Activated CD4-positive, alpha-beta T cell treated with anti-CD3 and anti-CD28 coated beads for 48 hours (primary cell): ENCODE measurements at places on chromosomes 4 and X.

- no peak for DNase-seq
These were observed 95.9 kb upstream of the TRPC3 start for GRCh38 chr4:122047456-122048425.

DNA sequence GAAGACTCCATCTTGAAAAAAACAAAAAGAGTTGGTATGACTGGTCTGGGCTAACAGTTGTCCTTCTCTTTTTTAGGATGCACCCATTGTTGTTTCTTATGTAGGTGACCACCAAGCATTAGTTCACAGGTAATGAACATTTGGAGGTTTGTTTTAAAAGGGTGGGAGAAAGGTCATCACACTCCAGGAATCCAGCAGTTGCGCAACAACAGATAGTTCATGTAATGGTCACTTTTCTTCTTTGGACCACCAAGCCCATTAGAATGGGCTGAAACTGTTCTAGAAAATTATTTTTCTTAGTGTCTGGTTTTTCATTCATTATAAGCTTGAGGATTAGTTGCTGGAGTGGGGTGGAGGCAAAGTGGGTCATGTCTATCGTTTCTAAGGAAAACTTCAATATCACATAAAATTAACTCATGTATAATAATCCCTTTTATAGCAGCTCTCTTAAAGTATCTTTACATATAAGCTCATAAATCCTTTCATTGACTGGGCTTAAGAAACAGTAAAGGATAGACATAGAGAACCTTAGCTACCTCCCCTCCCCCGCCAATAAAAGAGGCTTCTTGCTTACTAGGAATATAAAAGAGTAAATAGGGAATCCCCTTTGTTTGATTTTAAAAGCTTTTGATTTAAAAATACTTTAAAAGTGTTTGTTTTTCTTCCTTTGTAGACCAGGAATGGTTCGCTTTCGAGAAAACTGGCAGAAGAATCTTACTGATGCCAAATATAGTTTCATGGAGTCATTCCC is 23.5 kb downstream of the NKAP start:
- no peak for DNase-seq

DNA sequence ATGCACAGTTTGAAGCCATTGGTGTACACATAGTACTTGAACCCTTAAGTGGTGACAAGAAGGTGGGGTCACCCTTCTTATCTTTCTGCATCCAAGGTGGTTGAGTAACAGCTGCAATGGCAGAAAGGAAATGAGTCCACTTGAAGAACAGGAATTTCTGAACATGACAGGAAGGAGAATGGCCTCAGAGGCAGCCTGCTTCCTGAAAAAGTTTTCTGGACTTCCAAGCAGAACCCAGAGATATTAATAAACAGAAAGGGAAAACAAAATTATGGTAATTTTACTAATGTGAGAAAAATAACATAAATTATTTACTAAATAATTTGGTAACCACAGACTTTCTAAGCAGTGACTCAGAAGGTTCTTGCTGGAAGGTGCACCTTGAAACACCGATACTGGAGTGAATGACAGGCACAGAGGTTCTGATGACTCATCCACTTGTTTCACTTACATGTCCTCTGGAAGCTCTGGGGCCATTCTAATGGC is 119.9 kb upstream of the HS3ST1 start:
- DNase-seq = peak; percentile 4

GRCh38 chr4:94410678-94411206 is 41.0 kb upstream of the PDLIM5 start:
- DNase-seq = no peak

GRCh38 chrX:12951595-12951975 is 23.3 kb upstream of the TMSB4X start:
- no peak for DNase-seq

GRCh38 chr4:59571805-59572430 is 1628.2 kb upstream of the ADGRL3 start:
- DNase-seq = no peak

- DNase-seq = no peak
These were observed 5.1 kb upstream of the KCNIP4 start for GRCh38 chr4:21953653-21954052.

GRCh38 chrX:15882704-15883539 is 28.3 kb upstream of the AP1S2 start:
- no peak for DNase-seq

DNA sequence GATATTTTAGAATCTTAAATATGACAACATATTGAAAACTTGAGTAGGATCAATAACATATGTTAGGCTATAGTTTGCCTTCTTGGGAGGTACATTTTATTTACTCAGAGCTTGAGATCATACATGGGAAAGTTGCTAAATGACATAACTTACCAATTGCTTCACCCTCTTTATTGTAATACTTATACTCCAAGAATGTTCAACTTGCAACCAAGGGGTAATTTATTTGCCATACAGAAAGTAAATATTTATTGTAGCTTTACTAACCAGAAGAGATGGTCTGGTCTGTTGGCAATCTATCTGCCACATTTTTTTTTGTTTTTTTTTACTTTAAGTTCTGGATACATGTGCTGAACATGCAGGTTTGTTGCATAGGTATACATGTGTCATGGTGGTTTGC is 426.6 kb downstream of the ARHGAP24 start:
- DNase-seq = no peak

DNA sequence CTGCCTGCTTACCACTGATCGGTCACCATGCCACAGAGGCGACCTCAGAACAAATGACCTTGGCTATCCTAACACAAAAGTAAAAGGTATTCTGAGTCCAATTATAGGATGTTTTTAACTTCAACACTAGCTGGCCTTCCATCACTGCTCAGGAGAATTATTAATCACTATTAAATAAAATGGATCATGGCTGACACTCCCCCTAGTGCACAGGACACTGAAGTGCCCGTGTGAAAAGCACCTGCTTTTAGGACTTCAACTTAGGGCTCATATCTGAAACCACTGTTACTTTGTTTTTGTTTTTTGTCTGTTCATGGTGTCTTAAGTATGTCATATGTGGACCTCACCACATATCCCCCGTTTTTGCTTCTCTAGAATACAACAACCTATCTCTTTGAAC is 33.9 kb downstream of the STX18 start:
- no peak for DNase-seq

DNA sequence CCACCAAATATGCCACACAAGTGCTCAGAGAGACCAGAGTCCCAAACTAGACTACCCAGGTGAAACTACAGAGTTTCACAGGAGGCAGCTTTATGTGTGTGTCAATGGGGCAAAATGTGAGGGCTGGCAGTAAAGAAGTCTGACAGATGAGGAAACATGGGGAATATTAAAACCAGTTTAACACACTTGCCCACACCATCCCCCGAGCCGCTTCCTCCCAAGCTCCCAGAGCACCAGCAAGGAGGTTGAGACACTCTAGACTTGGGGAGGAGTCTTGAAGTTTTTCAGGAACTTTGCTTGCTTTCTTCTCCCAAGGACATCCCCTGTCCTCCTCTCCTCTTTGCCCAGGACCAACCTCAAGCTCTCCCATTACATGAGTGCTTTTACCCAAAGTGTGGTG is 94.7 kb upstream of the SPRY1 start:
- DNase-seq = no peak

GRCh38 chr4:85555206-85555605 is 80.3 kb downstream of the ARHGAP24 start:
- no peak for DNase-seq

DNA sequence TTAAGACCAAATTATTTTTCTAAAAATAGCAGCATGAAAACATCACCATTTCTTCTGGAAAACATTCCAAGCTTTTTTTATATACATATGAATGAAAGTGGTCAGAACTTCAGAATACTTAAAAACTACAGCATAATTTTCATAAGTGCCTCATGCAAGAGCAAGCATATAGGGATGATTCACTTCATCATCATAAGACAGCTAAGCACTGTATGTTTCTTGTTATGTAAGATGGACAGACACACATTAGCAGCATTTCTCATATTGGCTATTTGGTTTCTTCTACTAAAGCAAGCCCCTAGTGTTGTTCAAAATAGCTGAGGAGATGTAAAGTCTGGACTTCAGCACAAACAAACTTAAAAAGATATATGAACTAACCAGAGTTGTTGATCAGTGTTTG is 213.1 kb upstream of the NOCT start:
- DNase-seq = no peak

DNA sequence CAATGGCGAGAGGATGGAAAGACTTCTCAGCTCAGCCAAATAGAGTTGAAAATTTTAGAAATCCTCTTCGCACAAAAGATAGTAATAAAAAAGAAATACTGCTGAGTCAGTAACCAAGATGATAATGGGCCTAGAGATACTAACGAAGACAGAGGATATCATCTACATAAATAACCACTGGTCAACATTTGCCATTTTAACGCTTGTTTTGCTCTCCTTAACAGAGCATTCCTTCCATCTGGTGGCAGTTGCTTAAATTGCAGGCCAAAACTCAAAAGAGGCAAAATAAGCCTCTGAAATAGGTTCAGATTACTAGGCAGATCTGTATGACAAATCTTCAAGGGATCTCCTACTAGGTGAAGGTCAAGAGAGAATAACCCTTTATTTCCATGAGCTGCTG is 51.7 kb upstream of the MCF2 start:
- DNase-seq = no peak

DNA sequence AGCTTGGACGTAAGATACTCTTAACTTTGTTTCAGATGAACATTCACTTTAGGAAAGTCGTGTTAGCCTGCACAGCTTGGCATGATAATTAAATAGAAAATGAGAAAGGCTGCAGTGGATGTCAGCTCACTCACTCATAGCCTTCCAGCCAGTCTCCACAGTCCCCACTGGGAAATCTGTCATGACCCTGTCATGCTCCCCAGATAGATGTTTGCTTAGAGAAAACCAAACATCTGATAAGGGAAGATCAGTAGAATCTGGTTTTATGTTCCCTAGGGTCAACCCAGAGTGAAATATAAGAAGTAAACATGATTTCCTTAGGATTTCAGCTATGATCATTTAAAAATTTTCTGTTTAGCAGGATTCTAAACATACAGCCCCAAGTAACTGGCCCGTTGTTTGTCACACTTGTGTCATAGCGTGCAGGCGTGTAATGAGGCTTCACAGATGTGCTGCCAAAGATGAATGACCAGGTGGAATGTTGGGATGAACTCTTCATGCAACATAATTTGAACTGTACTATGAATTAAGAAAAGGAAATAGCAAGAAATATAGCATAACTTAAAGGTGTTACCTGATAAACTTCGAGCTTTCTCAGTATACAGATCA is 180.1 kb downstream of the BANK1 start:
- DNase-seq = no peak

GRCh38 chr4:121554382-121554781 is 142.4 kb downstream of the ANXA5 start:
- DNase-seq = no peak

DNA sequence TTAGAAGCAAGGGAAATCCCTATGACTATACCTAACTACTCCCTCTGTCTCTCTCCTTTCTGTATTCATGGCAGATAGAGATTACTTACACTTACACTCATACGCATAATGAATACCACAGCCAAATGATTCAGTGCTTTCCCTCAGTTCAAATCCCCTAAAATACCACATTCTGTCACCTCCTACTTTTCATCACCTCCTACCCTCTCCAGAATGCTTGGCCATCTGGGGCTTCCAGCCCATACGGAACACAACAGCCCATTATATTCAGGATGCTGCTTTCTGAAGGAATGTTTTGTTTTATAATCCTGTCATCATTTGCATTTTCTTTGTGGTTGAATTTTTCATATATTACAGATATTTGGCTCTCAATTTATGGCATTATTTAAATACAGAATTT is 361.6 kb downstream of the GRIA2 start:
- no peak for DNase-seq

DNA sequence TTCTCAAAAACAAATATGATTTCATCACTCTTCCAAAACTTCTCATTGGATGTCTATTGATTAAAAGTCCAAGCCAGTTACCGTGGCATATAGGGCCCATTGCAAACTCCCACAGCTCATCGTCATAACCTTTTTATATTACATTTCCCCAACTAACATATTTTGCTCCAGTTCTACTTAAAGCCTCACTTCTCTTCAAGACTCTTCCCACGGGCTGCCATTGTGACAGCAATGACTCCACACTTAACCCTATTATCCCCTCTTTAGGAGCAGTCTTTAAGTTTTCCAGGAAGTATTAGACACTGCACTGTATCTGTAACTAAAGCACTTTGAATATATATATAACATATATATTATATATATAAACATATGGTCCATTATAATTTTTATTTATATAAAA is 44.5 kb downstream of the DTHD1 start:
- no peak for DNase-seq

DNA sequence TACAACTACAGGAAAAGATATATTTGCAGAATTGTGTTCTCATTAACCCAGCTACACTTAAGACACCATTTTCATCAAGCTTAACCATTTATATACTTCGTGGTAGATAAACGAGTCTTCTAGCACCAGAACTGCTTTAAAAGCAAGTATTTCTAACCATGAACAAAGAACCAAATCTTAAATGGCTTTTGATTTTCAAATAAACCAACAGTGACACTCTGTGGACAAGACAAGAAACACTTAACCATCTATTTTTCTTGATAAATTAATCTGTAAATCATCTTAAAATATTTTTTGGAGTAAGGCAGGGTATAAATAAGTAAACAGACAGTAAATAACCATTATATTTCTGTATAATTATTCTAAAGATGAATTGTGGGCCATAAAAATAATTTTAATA is 10.2 kb downstream of the BEND2 start:
- no peak for DNase-seq

GRCh38 chr4:52111995-52112394 is 60.9 kb downstream of the SPATA18 start:
- DNase-seq = no peak

DNA sequence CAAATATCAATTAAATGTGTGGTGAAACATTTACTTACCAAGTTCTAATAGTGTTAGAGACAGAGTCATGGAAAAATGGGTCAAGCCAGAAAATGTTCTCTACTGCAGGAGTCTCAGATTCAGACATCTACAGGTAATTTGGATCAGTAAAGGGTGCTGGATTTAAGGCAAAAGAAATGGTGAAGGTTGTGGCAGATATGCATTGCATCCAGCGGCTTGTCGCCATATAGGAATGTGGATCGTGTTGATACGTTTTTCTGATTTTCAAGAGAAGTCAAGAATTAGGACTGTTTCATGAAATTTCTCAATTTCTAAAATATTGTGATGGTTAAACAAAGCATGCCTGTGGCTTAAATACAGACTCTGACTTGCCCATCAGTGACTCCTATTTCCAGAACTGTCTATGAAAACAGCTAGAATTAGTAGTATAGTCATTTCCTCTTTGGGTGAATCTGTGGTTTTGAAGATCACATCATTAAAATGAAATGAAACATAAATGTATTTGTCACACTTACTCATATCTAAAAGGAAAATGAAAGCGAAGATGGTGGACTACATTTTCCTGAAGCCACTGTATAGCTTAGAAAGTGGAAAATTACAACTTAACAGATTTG is 110.1 kb upstream of the VEGFC start:
- no peak for DNase-seq

GRCh38 chr4:140330311-140330900 is 43.0 kb upstream of the SCOC start:
- no peak for DNase-seq

DNA sequence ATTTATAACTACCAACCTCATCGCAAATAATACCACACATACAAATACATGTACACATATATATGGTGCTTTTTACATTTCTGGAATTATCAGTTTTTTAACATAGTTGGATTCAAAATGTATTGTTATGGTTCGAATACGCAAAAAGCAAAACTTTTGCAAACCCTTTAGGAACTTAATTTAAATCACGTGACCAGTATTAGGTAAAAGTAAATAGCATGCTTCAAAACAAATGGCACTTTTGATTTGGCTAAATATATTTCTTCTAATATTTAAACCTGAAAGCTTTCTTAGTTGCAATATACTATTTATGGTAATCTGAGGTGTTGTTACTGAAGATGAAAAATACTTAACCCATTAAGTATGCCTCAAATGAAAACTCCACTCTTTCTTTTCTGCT is 341.4 kb downstream of the C4orf33 start:
- no peak for DNase-seq
